GM13977 (cell line): ENCODE measurements at places on chromosomes 5 and 9.

DNA sequence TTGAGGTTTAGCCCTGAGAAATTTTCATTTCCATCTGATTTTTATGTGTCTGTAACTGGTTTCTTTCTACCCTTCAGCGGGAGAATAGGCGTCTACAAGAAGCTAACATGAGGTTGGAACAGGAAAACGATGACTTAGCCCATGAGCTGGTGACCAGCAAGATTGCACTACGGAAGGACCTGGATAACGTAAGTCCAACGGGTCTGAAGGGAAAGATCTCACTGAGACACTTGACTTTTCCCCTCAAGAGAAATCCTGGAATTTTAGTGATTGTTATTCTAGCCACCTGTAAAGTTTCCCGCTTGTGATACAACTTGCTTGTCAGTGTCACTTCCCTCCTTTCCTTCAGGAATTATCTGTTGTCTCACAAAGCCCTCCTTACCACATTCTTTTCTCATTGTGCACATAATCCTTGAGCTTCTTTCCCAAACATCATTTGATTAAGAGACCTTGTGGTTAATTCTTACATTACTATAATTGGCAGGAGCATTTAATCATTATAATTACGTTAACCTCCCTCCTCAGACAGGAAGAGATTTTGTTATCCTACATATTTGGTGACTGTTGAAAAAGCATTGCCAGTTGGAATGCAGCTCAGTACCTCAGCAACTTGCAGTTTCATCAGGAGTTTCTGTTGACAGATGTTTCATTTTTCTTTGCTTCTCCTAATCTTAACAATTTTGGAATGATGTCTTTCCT lies 56.9 kb downstream of the GPR21 start:
- DNase-seq = no peak

- DNase-seq = no peak
These were observed 399.4 kb downstream of the ARRDC3 start for GRCh38 chr5:90983711-90984124.

- no peak for DNase-seq
These were observed 11.0 kb downstream of the NCS1 start for GRCh38 chr9:130183133-130183762.

- DNase-seq = no peak
These were observed 21.3 kb upstream of the SLC12A2 start for GRCh38 chr5:128062172-128062746.

DNA sequence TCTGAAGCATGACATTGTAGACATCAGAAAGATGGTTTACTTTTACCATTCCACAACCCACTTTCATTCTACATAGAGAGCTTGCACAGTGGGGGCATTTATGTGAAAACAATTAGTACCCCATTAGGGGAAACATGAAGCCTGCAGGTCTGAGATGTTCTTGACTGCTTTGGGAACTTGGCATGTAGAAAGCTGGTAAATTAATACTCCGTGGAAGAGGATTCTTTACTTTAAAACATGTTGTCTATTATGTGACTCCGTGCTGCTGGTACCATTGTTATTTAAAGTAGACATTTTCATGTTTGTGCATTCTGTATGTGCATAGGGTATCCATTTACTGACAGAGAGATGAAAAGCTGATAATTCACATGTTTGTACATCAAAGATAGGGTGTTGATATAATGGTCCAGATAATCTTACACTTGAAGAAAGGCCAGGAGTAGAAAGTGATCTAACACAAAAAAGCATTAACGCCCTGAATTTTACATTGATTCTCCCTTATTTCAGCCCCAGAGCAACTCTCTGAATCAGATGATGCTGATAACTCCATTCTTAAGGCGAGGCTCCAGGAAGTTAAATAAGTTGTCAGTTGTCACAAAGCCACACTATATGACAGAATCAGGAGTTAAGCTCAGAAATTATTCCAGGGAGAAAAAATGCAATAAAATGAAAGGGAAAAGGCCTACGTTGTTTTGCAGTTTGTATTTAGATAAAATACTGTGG lies 50.1 kb upstream of the CD180 start:
- no peak for DNase-seq

- no peak for DNase-seq
These were observed 175.8 kb upstream of the IER5L start for GRCh38 chr9:129353697-129354336.

- DNase-seq = no peak
These were observed 112.1 kb downstream of the ADRB2 start for GRCh38 chr5:148938522-148938882.

DNA sequence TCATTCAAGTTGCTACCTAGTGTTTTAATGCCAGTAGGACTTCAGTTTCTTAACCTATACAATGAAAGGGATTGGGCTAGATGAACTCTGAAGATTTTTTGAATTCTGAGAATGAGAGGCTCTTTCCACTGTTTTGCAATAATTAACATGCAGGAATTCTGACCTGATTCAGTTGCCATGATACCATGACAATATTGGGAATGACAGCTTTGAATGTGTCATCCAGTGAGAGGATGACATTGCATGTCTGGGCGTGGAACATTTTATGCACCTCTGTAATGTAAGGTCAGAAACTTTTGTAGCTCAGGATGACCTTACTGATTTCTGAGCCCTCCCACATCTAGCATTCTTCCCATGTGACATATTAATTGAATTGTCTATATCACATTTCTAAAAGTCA lies 30.6 kb upstream of the SPINK5 start:
- no peak for DNase-seq

DNA sequence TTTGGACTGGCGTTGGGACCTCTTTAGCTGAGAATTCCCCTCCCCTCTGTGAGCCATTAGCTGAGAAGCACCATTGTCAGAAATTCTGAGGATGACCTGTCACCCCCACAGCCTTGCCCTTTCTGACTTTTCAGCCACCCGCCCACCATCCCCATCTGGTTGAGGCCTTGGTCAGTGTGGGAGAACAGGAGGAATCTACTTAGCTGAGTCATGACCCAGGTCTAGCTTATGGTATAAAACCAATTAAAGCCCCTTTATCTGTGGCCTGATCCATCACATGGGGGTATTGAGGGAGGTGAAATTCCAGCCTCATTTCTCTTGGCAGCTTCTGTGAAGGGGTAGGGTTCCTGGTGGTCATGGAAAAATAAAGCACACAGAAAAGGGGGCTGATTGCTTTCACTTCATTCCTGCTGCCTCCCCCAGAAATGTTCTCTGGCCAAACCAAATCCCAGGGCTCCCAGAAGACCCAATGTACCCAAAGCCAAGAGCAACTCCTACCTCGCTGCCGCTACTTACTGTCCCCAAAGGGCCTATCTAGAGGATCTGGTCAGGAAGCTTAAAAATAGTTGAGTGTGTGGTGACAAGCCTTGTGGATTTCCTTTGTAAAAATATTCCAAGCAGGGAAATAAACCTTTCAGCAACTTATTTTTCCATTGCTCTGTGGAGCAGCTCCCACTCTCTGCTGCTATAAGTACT lies 174.8 kb upstream of the TNC start:
- no peak for DNase-seq

GRCh38 chr9:2255128-2255527 lies 240.0 kb downstream of the SMARCA2 start:
- no peak for DNase-seq

- DNase-seq = peak; percentile 71
These were observed 94.4 kb upstream of the IL6ST start for GRCh38 chr5:56088967-56089829.

DNA sequence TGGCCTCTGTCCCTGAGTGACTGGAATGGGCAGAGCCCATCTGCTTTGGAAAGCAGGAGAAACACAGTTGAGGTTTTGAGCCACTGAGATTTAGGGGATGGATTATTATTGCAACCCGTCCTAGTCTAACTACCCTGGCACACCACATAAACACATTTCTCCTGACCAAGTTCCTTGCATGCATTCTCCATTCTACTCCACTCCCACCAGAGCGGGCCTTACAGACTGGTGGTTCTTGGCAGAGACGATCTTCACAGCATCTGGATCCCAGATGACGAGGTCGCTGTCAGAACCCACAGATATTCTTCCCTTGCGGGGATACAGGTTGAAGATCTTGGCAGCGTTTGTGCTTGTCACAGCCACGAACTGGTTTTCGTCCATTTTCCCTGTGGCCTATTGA lies 111.0 kb downstream of the DPYSL3 start:
- DNase-seq = no peak

DNA sequence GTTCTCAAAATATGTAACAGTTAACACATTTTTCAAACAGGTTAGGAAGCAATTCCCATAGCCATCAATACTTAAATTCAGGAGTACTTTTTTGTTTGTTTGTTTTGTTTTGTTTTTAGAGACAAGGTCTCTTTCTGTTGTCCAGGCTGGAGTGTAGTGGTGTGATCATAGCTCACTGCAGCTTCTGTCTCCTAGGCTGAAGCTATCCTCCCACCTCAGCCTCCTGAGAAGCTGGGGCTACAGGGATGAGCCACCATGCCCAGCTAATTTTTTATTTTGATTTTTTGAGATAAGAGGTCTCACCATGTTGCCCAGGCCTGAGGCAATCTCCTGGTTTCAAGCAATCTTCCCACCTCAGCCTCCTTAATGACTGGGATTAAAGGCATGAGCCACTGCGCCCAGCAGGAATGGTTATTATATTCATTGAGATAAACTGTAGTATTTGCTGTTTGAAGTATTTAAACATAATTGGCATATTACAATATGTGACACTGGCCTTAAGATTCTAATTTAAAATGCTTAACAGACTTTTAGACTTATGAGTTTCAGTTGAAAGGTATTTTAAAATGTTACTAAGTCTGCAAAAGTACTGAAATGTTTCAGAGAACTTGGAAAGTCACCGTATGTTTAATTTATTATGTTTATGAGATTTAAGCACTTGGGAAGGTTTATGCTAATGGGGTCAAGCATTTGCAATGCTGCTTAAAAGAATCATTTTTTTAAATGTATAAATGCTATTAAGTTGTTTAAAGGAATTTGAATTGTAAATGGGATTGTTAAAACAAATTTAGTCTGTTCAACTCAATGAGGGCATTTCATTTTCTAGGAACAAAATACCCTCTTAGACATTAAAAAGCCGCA lies 17.0 kb downstream of the UTP15 start:
- no peak for DNase-seq

DNA sequence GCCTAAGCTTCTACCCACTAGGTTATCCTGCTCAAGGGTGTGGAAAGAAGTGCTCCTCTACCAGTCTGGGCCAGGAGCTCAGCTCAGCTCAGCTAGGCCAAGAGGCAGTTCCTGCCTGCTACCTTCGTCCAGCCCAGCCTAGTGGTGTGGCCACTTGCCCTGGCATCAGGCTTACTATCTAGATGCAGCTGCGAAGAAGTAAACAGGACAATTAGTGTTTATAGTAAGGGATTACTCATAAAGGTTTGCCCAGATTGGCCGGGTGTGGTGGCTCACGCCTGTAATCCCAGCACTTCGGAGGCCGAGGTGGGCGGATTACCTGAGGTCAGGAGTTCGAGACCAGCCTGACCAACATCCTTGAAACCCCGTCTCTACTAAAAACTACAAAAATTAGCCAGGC lies 12.8 kb upstream of the SPATA24 start:
- no peak for DNase-seq

DNA sequence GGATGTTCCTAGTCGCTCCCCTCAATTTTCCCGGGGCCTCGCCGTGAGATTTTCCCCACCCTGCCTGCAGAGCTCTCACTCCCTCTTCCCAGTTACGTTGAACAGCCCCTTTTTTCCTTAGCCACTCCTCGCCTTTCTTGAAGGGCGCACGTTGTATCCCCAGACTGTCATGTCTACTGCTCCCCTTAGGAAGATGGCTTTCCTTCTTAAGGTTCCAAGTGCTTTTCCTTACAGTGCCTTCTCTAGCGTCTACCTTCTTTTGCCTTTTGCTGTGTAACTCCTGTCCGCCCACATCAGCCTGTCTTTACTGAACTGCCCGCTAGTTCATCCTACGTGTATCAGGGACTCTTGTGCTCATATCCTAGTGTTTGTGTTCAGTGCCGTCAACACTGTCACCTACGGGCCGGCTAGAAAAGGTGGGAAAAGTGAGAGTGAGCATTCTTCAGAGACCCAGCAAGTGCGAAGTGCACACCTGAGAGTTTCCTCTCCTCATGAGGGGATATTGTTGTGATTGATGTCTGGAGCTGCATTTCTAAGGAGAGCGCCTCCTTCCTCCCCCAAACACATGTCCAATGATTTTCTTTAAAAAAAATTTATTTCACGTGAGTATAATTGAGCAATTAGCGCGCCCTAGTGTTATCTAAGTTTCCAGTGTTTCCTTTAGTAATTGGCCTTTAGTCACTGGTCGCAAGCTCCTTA lies 764 bp downstream of the CAMLG start:
- DNase-seq = peak; percentile 47

- no peak for DNase-seq
These were observed 147.4 kb downstream of the ACTBL2 start for GRCh38 chr5:57335092-57335660.

- DNase-seq = no peak
These were observed 29.0 kb downstream of the CXXC5 start for GRCh38 chr5:139676951-139677735.

GRCh38 chr5:16869821-16870796 lies 66.0 kb downstream of the MYO10 start:
- no peak for DNase-seq

DNA sequence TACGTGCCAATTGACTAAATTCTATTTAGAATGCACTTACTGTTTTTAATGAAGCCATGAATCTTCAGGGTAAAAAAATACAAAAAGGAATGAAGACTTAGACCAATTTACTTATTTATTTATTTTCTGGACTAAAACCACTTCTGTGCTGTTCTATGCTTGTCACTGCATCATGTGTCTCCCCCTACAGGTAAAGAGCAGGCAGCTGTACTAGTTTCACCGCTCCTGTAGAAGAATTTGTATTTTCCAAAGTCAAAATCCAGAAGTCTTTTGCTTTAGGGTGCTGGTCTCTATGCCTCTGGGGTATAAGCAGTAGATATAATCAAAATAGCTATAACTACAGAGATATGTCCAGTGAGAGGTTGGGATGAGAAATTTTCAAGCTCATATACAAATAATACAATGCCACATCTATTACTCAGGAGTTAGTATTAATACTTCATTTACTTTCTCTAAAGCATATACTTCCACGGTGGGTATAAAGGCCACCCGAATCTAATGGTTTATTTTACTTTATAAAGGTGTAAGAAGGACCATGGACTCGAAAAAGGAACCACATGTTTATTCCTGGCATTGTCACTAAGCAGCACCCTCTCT lies 591.5 kb downstream of the RAB3C start:
- peak; percentile 26 for DNase-seq

DNA sequence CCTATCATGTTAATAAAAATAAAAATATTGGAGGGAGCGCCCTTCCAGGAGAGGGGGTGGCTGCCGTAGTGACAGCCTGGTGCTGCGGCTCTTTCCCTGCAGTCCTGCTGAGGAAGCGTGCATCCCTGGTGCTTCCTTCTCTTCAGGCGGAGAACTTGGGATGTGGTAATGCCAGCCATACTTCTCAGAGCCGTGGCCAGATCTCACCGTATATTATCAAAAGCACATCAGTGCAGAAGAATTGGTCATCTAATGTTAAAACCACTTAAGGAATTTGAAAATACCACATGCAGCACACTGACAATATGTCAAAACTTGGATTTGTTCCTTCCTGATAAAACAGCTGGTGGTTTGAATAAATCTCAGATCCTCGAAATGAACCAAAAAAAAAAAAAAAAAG lies 17.7 kb downstream of the C9orf40 start:
- no peak for DNase-seq

GRCh38 chr9:128992995-128993394 lies 35.1 kb downstream of the SH3GLB2 start:
- DNase-seq = no peak

- no peak for DNase-seq
These were observed 73.4 kb upstream of the DNAH5 start for GRCh38 chr5:14017904-14018303.

GRCh38 chr5:137128012-137128411 lies 371.1 kb downstream of the SPOCK1 start:
- no peak for DNase-seq

GRCh38 chr5:113809626-113810025 lies 296.1 kb downstream of the YTHDC2 start:
- no peak for DNase-seq

- DNase-seq = no peak
These were observed 20.7 kb upstream of the EPB41L4B start for GRCh38 chr9:109341561-109341960.
